ENCODE measurements at places on chromosomes 11 and 22.

DNA sequence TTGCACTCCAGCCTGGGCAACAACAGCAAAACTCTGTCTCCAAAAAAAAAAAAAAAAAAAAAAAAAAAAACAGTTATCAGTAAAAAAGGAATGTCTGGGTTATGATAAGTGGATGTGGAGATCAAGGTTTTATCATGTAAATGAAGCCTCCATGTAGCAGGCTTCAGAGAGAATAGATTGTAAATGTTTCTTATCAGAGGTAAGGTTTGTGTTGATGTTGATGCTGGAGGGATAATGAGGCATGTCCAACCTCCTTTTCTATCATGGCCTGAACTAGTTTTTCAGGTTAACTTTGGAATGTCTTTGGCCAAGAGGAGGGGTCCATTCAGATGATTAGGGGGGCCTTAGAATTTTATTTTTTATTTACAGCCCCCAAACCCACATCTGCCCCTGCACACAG lies 35.4 kb upstream of the TREH start:
- no peak for DNase-seq

DNA sequence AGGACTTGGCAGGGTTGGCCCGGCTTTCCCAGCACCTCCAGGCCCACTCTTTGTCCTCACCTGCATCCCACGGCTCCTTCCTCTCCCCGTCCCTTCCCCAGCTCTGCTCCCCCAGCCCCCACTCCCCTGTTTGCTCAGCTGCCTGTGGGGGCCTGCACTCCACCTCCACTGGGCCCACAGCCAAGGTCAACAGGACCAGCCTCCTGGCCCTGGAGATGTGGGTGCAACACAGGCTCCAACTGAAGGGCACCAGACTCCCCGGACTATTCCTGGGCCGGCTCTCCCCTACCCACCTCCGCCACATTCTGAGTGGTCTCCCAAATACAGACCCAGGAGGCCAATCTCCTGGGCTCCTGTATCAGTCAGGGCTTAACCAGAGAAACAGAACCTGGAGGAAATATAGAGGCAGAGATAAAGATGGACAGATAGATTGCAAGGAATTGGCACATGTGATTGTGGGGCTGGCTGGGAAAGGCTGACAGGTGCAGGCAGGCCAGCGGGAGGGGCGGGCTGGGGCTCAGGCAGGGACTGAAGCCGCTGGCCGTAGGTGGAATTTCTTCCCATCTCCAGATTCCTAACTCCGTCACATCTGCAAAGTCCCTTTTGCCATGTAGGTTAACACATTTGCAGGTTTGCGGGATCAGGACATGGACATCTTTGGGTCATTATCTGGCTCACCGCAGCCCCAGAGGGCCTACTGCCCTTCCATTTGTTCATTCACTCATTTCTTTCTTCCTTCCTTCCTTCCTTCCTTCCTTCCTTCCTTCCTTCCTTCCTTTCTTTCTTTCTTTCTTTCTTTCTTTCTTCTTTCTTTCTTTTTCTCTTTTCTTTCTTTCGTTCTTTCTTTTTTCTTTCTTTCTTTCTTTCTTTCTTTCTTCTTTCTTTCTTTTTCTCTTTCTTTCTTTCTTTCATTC lies 45.8 kb upstream of the MYH9 start:
- DNase-seq: no peak

GRCh38 chr11:76152086-76152681 lies 54.1 kb downstream of the WNT11 start:
- peak; percentile 26 for DNase-seq

GRCh38 chr11:66933531-66933930 lies 24.7 kb downstream of the PC start:
- no peak for DNase-seq

DNA sequence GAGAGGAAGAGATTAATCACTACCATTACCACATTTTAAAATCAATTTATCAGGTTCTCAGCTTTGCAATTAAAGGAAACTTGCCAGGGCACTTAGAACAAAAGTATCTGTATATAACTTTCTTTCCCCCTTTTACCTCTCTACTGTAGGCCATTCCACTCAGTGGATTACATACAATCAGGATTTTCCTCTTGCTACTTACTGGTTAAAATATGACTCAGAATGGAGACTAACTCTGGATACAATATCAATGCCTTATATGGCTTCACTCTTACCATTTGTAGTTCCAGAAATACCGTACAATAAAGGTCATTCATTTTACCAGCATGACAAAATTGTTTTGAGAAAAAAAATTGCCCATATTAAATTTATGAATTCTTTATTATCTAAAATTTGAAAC lies 706.8 kb downstream of the KCNA4 start:
- no peak for DNase-seq

GRCh38 chr11:35403765-35404387 lies 15.5 kb downstream of the SLC1A2 start:
- DNase-seq: no peak

GRCh38 chr22:43447380-43447779 lies 35.6 kb downstream of the MPPED1 start:
- no peak for DNase-seq

GRCh38 chr11:10350334-10350733 lies 45.5 kb downstream of the ADM start:
- DNase-seq: no peak

- no peak for DNase-seq
Observed at GRCh38 chr11:107250017-107250416, 207.6 kb downstream of the CWF19L2 start.

GRCh38 chr11:33520112-33520511 lies 180.5 kb downstream of the C11orf91 start:
- no peak for DNase-seq

- no peak for DNase-seq
Observed at GRCh38 chr11:120511116-120511819, at the start of gene GRIK4. TSS of gene GRIK4 (plus strand) at chr11:120511748. CDS start at chr11:120660319, 148,571 bp downstream.

DNA sequence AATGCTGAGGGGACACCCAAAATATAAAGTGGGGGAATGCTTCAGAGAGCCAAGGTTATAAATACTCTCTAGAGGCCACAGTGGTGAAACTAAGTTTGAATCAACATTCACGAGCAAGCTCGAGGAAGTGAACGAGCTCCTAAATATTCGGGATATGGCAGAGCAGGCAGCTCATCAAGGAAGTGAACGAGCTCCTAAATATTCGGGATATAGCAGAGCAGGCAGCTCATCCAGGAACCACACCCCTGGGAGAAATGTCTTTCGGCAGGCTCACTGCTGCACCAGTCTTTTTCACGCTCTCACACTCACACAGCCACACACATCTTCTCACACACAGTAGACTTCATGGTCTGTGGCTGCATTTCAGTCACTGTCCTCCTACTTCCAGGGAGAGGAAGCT lies 787.5 kb downstream of the OPCML start:
- no peak for DNase-seq

DNA sequence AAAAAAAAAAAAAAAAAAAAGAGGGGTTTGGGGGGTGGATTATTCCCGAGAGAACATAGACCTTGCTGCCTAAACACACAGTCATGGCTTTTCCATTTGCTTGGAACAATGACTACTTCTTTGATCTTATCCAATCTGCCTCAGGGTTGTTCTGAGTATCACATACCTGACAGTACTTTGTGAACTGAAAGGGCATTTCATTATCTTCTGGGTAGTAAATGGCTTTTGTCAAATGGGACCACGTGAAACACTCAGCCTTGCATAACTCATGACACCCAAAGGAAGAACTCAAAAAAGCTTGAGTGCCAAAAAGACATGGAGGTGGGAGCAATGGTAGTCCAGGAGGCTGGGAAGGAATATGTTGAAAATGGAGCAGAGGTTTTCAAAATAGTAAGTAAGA lies 123.2 kb upstream of the BID start:
- no peak for DNase-seq

DNA sequence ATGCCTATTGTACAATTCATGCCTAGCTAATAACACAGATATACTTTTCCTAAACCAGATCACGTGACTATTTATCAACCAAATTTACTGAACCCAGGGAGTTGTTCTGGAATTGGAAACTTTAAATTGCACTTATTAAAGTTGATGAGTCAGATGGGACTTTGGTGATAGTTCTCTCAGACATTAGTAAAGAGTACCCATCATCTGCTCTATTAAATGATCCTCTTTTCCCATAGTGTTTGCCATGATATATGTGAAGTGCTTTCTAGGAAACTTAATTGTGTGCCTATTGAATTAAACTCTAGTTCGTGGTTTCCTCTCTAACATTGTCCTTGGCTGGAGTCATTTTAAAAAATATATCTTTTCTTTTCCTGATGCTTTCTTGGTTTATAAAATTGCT lies 99.0 kb downstream of the UVRAG start:
- no peak for DNase-seq

GRCh38 chr22:46661221-46661851 lies 41.1 kb downstream of the GRAMD4 start:
- DNase-seq: no peak

DNA sequence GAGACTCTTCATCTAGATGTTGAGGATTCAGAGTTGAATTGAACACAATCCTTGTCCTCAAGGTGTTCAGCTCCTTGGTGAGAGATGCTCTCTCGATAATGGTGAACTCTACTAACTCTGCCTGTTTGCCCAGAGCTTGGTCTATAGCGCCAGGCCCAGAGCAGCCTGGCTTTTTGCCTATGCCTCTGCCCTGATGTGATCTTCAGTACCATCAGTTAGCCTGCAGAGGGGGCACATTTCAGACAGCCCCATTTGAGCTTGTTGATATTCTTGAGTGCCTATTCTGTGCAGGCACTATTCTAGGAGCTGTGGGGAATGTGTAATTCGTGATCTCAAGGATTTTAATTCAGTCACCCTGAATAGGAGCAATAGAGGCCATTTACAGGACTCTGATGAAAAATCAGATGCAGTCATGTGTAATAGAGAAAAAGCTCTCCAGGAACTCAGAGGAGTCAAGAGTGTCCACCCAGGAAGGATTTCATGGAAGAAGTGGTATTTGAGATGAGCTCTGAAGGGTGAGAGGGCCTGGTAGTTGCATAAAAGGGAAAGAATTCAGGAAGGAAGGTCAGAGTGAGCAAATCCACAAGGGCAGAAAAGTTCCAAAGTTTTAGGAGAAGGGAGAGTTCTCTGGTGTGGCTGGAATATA lies 19.3 kb downstream of the GTPBP1 start:
- DNase-seq: no peak

- DNase-seq: no peak
Observed at GRCh38 chr11:66846671-66847091, 3.4 kb downstream of the RCE1 start.

- DNase-seq: no peak
Observed at GRCh38 chr11:22467741-22468140, 129.6 kb downstream of the SLC17A6 start.

- no peak for DNase-seq
Observed at GRCh38 chr11:70040452-70040851, 37.7 kb upstream of the ANO1 start.

- no peak for DNase-seq
Observed at GRCh38 chr11:100753571-100753970, 66.5 kb downstream of the ARHGAP42 start.
